ENCODE measurements at places on chromosomes 1 and 21. TPM values are rescaled to one million over a fixed set of nuclear protein-coding genes. Genes with fewer than 3 reads are reported as not detected.

Gene SELENBP1
- total RNA-seq: 11.6 TPM

- no peak overlapping the region for H3K4me3 ChIP-seq
- DNase-seq: no peak
- no peaks in the 10 kb centered on the region for H3K4me1 ChIP-seq
- no peaks in the 10 kb centered on the region for H3K27me3 ChIP-seq
- H3K27ac ChIP-seq: no peak overlapping the region
- peaks cover 6% of the 10 kb centered on the region for H3K36me3 ChIP-seq
Measured at GRCh38 chr1:211761400-211761799, 69.2 kb downstream of the LPGAT1 start.

Gene USH2A
- not detected for total RNA-seq

GRCh38 chr1:67784545-67785186, 48.6 kb downstream of the GNG12 start:
- H3K36me3 ChIP-seq: peaks cover under 1% of the 10 kb centered on the region
- DNase-seq: no peak
- H3K27ac ChIP-seq: no peak overlapping the region
- H3K4me3 ChIP-seq: no peak overlapping the region

Gene PYHIN1
- total RNA-seq: not detected

Gene MFAP2
- total RNA-seq: 1.2 TPM

Gene CFHR1
- not detected for total RNA-seq

GRCh38 chr1:3097861-3098260, 28.9 kb downstream of the PRDM16 start:
- DNase-seq: no peak
- H3K27me3 ChIP-seq: no peaks in the 10 kb centered on the region
- no peak overlapping the region for H3K27ac ChIP-seq
- no peaks in the 10 kb centered on the region for H3K4me1 ChIP-seq

GRCh38 chr1:201017828-201018163, 5.7 kb downstream of the KIF21B start:
- no peaks in the 10 kb centered on the region for H3K27me3 ChIP-seq
- H3K27ac ChIP-seq: no peak overlapping the region
- H3K4me1 ChIP-seq: peaks cover 29% of the 10 kb centered on the region
- no peaks in the 10 kb centered on the region for H3K36me3 ChIP-seq
- H3K4me3 ChIP-seq: no peak overlapping the region

- no peak overlapping the region for H3K4me3 ChIP-seq
- H3K27me3 ChIP-seq: no peaks in the 10 kb centered on the region
- DNase-seq: no peak
- peaks cover 65% of the 10 kb centered on the region for H3K4me1 ChIP-seq
- no peaks in the 10 kb centered on the region for H3K36me3 ChIP-seq
Measured at GRCh38 chr1:58924016-58924565, 140.2 kb upstream of the JUN start.

GRCh38 chr1:37685722-37686121, 6.6 kb upstream of the CDCA8 start:
- peak overlapping the region; percentile 59 for H3K27ac ChIP-seq
- H3K4me1 ChIP-seq: peaks cover 25% of the 10 kb centered on the region
- H3K36me3 ChIP-seq: peaks cover 84% of the 10 kb centered on the region
- no peak overlapping the region for H3K4me3 ChIP-seq

Gene VCAM1
- total RNA-seq: not detected

DNA sequence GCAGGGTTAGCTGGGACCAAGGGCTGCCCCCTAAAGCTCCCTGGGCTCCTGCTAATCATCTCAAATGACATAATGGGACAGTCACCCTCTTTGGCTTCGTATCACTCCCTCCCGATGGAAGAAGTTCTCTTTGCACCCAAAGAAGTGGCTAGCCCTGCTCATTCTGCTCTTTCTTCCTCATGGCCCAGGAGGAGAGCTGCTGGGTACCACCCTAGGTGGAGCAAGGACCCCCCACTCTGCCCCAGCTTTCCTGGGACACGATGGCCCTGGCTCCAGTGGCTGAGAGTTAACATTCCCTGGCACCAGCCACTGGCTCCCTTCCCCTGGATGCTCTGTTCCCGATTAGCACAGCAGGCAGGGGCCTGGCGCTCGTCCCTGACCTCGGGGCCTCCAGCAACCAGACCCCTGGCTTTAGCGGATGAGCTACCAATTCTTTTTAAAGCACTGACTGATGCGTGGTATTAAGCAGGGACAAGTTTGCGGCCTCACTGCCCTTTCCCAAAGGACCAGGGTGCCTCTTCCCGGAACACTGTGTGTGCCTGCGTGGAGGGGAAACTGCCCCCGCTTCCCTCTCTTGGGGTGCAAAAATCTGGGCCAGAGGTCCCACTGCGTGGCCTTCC, 1.2 kb downstream of the MYOM3 start:
- H3K27me3 ChIP-seq: no peaks in the 10 kb centered on the region
- no peak overlapping the region for H3K27ac ChIP-seq
- H3K4me3 ChIP-seq: no peak overlapping the region

Measured in MCF 10A (cell line).